Aorta (tissue), 5 donors: ENCODE measurements at places on chromosomes 4 and X. TPM values are rescaled to one million over a fixed set of nuclear protein-coding genes. Genes with fewer than 3 reads are reported as not detected.

- no peak overlapping the region for H3K27ac ChIP-seq
- no peaks in the 10 kb centered on the region for H3K27me3 ChIP-seq
- no peaks in the 10 kb centered on the region for H3K4me1 ChIP-seq
- no peak for DNase-seq
- no peaks in the 10 kb centered on the region for H3K36me3 ChIP-seq
- no peak overlapping the region for H3K4me3 ChIP-seq
Observed at GRCh38 chr4:1027915-1028238, 16.5 kb downstream of the FGFRL1 start.

DNA sequence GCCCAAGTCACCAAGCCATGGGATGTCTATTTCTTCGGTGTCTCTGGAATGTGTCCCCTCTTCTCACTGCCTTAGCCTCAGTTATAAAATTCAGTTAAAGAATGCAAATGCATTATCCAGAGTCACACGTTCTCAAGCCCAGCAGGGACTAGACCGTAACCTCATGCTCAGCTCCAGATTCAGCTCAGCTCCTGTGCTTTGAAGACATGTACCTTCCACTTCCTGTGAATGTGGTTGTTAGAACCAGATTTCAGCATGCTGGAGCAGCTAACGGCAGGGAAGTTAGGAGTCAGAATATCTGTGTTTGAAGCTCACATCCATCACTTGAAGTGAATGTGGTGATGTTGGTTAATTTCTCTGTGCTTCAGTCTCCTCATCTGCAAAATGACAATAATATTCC is 26.7 kb downstream of the GEMIN8 start:
- no peak overlapping the region for H3K27ac ChIP-seq
- H3K4me3 ChIP-seq, result no peak overlapping the region
- no peaks in the 10 kb centered on the region for H3K4me1 ChIP-seq

GRCh38 chrX:133668225-133668931 is 253.1 kb upstream of the GPC4 start:
- no peak overlapping the region for H3K27ac ChIP-seq
- H3K4me1 ChIP-seq, result no peaks in the 10 kb centered on the region
- no peak overlapping the region for H3K4me3 ChIP-seq
- H3K27me3 ChIP-seq, result no peaks in the 10 kb centered on the region
- DNase-seq, result no peak

DNA sequence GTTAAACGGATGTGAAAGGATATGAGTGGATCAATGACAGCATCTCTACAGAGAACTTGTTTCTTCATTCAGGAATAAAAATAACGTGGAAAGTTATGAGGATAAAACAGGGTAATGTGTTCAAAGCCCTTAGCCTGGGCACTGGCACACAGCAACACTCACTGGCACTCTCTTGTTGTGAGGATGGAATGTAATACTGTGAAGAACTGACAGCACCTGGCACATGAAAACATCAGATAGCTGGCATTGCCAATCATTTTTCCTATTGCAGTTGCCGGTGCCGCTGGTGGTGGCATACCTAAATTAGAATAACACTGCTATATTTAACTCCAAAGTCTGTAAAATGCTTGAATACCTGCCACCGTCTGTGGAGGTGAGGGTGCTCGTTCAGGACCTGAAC is 1061.2 kb downstream of the DMD start:
- no peak overlapping the region for H3K27ac ChIP-seq
- H3K4me3 ChIP-seq, result no peak overlapping the region
- H3K4me1 ChIP-seq, result no peaks in the 10 kb centered on the region
- no peaks in the 10 kb centered on the region for H3K36me3 ChIP-seq
- no peaks in the 10 kb centered on the region for H3K27me3 ChIP-seq
- no peak for DNase-seq

Gene ZBED1
- 31.3 TPM for total RNA-seq

Gene PTTG2
- 5.9 TPM for total RNA-seq

GRCh38 chrX:2748171-2748814 is 3.5 kb upstream of the XG start:
- no peaks in the 10 kb centered on the region for H3K4me1 ChIP-seq
- H3K4me3 ChIP-seq, result no peak overlapping the region
- H3K36me3 ChIP-seq, result no peaks in the 10 kb centered on the region
- DNase-seq, result no peak
- H3K27me3 ChIP-seq, result no peaks in the 10 kb centered on the region

DNA sequence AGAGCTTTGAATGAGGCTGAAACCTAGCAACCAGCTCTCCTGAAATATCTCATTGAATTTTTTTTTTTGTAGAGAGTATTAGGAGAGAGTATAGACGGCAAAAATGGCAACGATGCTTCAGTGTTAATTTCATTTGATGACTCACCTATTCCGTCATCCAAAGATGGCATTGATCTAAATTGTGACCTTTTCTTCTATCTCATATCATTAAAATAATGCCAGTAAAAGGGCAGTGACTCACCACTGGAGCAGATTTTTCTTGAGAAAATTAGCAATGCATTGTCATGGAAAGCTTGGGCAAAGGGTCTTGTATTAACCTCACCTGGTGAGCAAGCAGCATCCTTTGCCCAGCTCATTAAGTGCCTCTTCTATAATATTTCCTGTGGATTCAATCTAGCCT is 19.6 kb downstream of the VMA21 start:
- no peak overlapping the region for H3K4me3 ChIP-seq
- no peaks in the 10 kb centered on the region for H3K27me3 ChIP-seq
- no peaks in the 10 kb centered on the region for H3K4me1 ChIP-seq
- no peak for DNase-seq

GRCh38 chr4:6969826-6970800 is 60.5 kb downstream of the TBC1D14 start:
- H3K27me3 ChIP-seq, result no peaks in the 10 kb centered on the region
- H3K36me3 ChIP-seq, result no peaks in the 10 kb centered on the region
- H3K4me1 ChIP-seq, result no peaks in the 10 kb centered on the region
- no peak overlapping the region for H3K27ac ChIP-seq

- no peaks in the 10 kb centered on the region for H3K36me3 ChIP-seq
- no peaks in the 10 kb centered on the region for H3K4me1 ChIP-seq
- H3K27ac ChIP-seq, result no peak overlapping the region
- no peaks in the 10 kb centered on the region for H3K27me3 ChIP-seq
- no peak overlapping the region for H3K4me3 ChIP-seq
- DNase-seq, result no peak
Observed at GRCh38 chr4:52001616-52002015, 18.5 kb downstream of the LRRC66 start.

DNA sequence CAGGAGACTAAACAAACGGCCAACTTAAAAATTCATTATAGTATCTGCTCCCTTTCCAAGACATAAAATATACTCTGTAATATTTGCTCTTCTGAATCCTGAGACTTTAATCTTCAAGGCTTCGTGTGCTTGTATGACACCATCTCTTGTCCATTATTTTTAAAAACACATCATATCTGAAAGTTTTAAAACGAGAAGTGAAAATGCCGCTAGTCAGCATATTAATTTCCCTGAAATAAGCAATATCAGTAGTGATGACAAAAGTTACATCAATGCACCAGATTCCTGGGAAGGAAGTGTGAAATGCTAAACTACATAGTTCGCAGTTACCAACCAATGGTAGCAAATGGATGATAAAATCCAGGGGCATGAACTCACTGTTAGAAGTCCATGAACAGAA is 66.8 kb upstream of the EXOC1L start:
- no peak for DNase-seq
- H3K36me3 ChIP-seq, result no peaks in the 10 kb centered on the region
- no peak overlapping the region for H3K27ac ChIP-seq

DNA sequence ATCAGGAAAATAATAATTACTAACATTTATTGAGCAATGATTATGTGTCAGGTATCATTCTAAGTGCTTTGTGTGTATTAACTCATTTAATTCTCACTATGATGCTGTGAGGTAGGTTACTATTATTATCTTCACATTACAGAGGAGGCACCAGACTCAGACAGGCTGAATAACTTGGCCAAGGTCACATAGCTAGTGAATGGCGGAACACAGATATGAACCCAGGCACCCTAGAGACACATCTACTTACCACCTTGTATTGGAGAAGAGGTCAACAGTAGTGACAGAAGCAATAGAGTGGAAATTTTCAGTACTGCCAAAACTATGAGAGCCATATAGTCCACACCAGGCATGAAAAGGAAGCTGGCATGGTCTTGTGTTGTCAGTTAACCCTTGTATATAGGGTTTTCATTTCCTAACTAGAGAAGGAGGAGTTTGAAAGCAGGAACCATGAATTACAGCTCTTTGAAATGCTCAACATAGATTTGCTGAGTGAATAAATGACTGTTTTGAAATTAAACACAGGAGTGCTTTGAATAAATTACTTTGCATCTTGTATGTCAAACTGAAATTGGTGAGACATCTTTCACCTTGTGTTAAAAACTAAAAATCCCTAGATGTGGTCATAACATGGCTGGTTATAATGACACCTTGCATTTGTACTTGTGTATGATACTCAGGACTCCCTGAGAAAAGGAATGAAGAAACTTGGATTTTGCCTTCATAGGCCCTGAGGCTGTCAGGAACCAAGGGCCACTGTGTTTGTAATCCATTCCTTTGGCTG is 71.8 kb downstream of the RTL9 start:
- no peak overlapping the region for H3K27ac ChIP-seq
- H3K36me3 ChIP-seq, result no peaks in the 10 kb centered on the region
- H3K4me1 ChIP-seq, result no peaks in the 10 kb centered on the region
- no peak for DNase-seq
